ENCODE measurements at places on chromosomes 5 and 9.

- no peak for DNase-seq
These were observed 484.6 kb upstream of the PIK3R1 start for GRCh38 chr5:67730917-67731474.

DNA sequence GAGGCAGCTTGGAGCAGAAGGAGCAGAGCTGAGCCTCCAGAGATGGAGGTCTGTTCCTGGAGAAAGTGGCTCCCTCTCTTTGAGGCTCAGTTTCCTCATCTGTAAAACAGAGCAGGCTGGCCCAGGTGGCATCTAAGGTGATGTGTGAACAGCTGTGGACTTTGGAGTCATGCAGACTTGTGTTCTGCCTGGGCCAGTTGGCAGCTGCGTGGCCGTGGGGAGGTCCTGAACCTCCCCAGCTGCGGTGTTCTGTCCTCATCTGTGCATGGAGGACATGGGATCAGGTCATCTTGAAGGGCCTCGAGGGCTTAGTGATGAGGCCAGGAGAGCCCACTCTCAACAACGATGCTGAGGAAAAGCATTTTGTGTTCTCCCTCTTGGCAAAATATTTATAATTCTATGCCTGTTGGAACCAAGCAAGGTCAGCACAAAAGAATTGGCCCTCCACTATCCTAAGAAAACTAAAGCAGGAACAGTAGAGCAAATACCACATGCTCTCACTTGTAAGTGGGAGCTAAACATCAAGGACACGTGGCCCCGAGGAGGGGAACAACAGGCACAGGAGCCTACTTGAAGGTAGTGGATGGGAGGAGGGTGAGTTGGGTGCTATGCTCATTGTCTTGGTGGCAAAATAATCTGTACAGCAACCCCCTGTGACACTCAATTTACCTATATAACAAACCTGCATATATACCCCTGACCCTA is 63.2 kb upstream of the COL15A1 start:
- DNase-seq: no peak

DNA sequence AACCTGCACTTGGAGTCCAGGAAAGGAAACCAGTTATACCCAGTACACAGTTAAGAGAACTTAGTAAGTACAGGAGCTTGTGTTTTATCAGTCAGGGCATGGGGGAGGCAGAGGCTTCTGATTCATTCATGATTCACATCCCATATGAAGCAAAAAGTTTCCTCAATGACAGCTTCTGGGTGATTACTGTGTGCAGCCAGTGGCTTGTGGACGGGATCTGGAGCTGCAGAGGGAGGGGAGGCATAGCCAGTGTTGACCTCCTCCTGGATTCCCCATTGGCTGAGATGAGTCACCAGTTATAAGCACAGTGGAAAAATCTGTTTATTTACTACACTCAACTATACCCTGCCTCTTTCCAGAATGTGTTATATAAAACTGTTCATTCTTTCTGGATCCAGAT is 17.7 kb downstream of the IL31RA start:
- DNase-seq: peak; percentile 98

DNA sequence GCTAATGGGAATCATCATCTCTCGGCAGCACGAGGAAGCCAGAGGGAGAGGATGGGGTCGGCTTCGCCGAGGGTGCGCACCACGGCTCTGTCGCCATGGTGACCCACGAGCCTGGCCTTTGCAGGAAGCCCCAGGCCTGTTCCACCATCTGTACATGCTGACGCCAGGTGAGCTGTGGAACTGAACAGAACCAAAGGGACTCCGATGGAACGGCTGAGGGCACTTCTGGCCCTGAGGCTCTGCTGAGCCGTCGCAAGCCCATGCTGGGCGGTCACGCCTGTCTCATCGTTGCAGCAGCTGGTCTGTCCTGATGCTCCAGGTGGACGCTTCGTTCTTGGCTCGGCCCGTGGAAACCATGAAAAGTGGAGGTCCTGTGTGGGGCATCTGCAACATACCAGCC is 34.6 kb upstream of the UBAC1 start:
- no peak for DNase-seq

GRCh38 chr5:42491699-42492098 is 68.5 kb downstream of the GHR start:
- peak; percentile 36 for DNase-seq

GRCh38 chr9:503326-503725 is 288.7 kb downstream of the DOCK8 start:
- no peak for DNase-seq

GRCh38 chr9:16335788-16336580 is 534.5 kb downstream of the BNC2 start:
- peak; percentile 99 for DNase-seq

DNA sequence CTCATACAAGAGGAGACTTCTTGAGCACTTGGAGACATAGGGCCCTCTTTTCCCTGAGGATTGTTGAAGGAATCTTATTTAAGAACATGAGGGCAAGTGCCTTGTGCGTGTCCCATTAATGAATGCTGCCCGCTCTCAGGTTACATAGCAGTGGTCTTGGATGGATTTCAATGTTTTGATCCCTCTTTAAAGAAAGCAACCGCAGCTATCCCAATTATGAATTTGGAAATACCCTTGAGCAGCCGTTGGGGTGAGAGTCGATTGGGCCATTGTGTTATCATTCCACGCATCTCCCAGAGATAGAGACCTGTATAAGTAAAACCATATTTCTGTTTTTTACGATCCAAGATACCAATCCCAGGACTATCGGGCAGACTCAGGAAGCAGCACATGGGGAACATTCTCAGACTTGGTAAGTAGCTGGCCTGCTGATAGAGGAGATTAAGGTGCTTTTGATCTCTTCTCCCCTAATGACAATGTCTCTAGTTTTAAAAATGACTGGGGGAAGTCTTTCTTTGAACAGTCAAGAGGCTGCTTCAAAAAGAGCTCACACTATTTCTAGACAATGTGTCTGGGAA is 145.3 kb downstream of the MACROH2A1 start:
- DNase-seq: peak; percentile 63

GRCh38 chr5:31471916-31472315 is 60.0 kb downstream of the DROSHA start:
- no peak for DNase-seq

DNA sequence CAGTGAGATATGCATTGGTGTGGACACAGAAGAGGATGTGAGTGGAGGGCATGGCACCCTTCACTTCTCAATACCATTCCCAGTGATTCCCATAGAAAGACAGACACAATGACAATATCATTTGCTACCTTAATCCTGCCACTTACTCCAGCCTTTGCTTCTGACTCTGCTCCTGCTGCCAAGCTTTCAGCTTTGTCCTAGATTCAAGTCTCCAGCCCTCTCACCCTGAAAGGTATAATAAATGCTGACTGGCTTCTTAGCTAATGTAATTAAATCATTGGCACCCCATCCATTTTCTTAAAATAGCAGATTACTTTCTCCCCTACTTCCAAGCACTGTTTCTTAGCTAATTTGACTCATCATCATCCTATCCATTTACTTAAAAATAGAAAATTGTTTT is 41.1 kb upstream of the CDC42SE2 start:
- DNase-seq: no peak

GRCh38 chr9:32345243-32345642 is 39.2 kb upstream of the ACO1 start:
- no peak for DNase-seq

GRCh38 chr5:40428126-40428525 is 251.6 kb upstream of the PTGER4 start:
- DNase-seq: peak; percentile 74

GRCh38 chr9:118521261-118521660 is 817.1 kb downstream of the TLR4 start:
- no peak for DNase-seq

DNA sequence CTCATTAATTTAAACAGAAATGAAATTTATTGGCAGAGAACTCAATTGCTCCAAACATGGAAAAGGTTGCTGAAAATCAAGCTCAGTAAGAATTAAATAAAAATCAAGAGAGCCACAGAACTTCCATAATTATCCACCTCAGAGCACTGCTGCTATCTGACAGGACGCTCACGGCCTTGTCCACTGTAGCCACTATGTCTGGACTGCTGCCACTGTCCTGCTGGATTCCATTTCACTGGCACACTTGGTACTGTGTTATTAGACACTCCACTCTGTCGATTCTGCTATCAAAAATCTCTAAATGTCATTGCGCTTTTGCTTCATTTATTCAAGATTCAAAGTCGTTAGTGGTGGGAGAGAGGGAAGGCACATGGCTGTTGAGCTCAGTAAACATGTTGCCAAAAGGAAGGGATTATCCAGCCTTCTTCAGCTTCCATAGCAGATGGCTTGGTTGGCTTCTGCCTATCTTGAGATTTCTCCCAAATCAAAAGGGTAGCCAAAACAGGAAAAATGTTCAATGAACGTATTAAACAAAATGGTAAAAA is 815.0 kb downstream of the CDH18 start:
- DNase-seq: no peak

GRCh38 chr5:172370237-172370640 is 84.1 kb downstream of the SH3PXD2B start:
- no peak for DNase-seq

DNA sequence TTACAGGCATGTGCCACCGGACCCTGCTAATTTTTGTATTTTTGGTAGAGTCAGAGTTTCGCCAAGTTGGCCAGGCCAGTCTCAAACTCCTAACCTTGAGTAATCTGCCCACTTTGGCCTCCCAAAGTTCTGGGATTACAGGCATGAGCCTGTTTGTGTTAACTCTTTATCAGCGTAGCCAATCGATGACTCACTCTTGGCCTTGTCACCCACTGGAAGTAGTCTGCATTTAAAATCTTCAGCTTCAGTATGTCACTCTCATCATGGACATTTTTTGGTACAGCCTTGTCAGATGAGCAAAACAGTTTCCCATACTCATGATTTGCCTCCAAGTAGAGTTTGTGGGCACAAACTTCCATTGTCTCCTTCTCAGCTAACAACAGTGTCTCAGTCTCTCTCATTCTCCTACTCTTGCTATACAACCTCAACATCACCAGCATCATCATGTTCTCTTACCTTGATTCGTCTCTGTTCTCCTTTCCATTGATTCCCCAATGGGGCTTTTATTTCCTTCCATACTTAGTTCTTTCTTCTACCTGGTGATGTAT is 22.5 kb downstream of the MUSK start:
- peak; percentile 55 for DNase-seq

- no peak for DNase-seq
These were observed 11.3 kb downstream of the CTXN3 start for GRCh38 chr5:127660047-127660733.

DNA sequence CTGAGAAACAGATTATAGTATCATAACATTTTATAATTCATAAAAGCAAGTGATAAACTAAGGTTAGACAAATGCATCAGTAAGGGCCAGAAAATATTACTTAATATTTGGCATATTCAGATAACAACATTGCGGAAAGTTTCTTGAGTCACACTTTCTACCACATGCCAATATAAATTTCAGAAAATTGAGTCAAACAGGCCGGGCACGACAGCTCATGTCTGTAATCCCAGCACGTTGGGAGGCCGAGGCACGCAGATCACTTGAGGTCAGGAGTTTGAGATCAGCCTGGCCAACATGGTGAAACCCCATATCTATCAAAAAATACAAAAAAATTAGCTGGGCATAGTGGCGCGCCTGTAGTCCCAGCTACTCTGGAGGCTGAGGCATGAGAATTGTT is 47.1 kb downstream of the SLC38A9 start:
- DNase-seq: no peak

DNA sequence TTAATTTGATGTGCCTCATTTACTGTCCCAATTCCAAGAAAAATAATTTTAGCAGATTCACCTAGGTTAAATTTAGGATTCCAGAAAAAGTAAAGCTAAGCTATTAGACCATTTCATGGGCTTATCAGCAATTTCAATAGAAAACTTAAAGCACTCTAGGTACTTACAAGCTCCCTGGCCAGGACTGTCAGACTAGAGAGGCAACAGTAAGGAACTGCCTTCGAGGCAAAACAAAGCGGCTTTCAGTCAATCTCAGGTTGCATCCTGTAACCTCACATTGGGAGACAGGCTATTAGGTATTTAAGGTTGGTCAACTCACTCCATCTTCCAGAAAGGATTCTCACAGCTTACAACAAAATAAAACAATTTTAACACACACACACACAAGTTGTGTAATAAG is 48.7 kb upstream of the FSD1L start:
- DNase-seq: no peak

GRCh38 chr9:36018891-36019720 is 17.6 kb upstream of the RECK start:
- DNase-seq: peak; percentile 67

- no peak for DNase-seq
These were observed 9.6 kb downstream of the LRRC8A start for GRCh38 chr9:128891321-128892220.

DNA sequence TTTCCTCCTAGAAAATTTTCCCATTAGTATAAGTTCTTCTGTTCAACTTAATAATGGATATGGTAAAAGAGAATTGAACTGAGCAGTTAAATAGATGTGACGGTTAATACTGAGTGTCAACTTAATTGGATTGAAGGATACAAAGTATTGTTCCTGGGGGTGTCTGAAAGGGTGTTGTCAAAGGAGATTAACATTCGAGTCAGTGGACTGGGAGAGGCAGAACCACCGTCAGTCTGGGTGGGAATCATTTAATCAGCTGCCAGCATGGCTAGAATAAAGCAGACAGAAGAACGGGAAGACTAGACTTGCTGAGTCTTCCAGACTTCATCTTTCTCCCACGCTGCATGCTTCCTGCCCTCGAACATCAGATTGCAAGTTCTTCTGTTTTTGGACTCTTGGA is 689.6 kb upstream of the CDH10 start:
- no peak for DNase-seq

DNA sequence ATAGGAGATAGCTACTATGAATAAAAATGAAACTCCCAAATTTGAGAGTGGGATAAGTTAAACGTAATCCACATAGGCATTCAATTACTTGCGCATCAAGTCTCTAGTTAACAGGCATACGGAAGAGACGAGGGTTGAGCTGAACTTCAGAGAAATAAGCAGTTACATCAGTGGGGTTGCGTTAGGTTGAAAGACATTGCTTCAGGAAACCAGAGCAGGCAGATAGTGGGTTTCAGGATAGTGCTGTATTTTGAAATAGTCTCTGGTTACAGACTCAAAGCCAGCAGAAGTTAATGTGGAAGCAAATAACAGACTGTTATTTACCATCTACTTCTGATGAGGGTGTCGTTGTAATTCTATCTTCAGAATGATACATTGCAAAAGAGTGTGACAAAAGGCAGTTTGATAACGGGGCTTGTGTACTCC is 533.4 kb downstream of the PDE4D start:
- DNase-seq: no peak

DNA sequence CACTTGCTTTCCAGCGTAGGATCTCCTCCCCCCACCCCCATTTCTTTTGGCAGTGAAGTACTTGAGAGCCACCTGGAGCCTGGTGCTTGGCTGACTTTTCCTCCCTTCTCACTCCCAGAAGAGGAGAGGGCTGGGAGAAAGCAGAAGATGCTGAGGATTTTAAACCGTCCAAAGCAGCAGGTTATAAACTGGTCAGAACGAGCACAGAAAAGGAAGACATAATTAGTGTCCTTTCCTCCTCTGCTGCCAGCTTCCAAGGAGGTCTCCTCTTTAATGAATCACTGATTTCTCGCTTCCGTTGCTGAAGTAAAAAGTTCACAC is 563 bp upstream of the FGF10 start:
- DNase-seq: no peak

GRCh38 chr9:104286799-104287198 is 192.7 kb downstream of the SMC2 start:
- DNase-seq: peak; percentile 51
